ENCODE measurements at places on chromosomes 1 and 21. TPM values are rescaled to one million over a fixed set of nuclear protein-coding genes. Genes with fewer than 3 reads are reported as not detected.

GRCh38 chr21:40191196-40191595 lies 324.0 kb downstream of the PCP4 start:
- H3K27me3 ChIP-seq: no peaks in the 10 kb centered on the region
- no peak for DNase-seq
- no peaks in the 10 kb centered on the region for H3K4me1 ChIP-seq
- no peaks in the 10 kb centered on the region for H3K36me3 ChIP-seq
- no peak overlapping the region for H3K27ac ChIP-seq
- no peak overlapping the region for H3K4me3 ChIP-seq

DNA sequence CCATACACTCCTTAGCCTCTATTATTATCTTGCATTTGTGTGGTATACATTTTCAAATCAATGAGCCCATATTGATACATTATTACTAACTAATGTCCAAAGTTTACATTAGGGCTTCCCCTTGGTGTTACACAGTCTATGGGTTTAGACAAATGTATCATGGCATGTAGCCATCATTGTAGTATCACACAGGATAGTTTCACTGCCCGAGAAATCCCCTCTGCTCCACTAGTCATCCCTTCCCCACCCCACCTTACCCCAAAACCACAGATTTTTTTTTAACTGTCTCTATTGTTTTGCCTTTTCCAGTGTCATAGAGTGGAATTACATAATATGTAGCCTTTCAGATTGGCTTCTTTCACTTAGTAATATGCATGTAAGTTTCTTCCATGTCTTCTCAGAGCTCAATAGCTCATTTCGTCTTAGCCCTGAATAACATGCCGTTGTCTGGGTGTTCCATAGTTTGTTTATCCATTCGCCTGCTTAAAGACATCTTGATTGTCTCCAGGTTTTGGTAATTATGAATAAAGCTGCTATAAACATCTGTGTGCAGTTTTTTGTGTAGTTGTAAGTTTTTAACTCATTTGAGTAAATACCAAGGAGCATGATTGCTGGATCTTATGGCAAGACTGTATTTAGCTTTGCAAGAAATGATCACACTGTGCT lies 86.4 kb upstream of the LYST start:
- DNase-seq: no peak
- H3K27ac ChIP-seq: no peak overlapping the region
- no peak overlapping the region for H3K4me3 ChIP-seq
- peaks cover 12% of the 10 kb centered on the region for H3K4me1 ChIP-seq

- peaks cover 4% of the 10 kb centered on the region for H3K27me3 ChIP-seq
- H3K27ac ChIP-seq: no peak overlapping the region
- no peak overlapping the region for H3K4me3 ChIP-seq
- DNase-seq: no peak
- H3K4me1 ChIP-seq: no peaks in the 10 kb centered on the region
- no peaks in the 10 kb centered on the region for H3K36me3 ChIP-seq
Measured at GRCh38 chr1:201318504-201319340, 35.4 kb downstream of the PKP1 start.

DNA sequence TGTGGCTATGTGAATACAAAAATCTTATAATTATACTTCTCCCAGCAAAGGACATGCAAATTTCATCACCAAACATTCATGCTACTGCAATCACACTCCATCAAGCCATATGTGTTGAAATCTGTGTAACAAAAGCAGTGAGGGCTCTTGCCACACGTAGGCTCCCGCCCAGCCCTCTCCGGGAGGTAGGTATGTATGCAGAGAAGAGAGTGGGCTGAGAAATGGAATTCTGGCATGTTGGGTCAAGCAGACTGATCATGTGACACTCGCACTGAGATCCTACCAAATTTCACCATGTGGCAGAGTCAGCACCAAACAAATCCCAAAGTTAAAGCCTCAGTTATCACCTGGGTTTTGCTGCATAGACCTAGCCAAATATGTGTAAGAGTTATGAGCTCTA lies 49.7 kb downstream of the APP start:
- no peak overlapping the region for H3K4me3 ChIP-seq
- no peak for DNase-seq
- no peak overlapping the region for H3K27ac ChIP-seq

DNA sequence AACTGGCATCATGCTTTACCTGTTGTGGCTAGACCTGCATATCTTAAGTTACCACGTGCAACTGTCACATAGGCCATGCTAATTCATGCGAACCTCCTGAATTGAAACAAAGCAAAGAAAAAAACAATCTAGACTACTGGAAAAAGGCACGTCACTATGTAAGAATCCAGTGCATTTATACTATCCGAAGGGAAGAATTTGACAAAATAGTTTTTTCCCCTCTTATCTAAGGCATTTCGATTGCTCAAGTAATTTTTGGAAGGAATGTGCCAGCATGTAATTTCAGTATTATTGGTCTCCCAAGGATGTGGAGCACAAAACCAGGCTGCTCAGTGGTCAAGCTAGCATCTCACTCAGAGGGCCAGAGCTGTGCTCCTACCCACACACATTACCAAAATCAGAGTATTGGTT lies 31.5 kb upstream of the C1orf198 start:
- H3K36me3 ChIP-seq: no peaks in the 10 kb centered on the region
- no peak overlapping the region for H3K27ac ChIP-seq
- no peaks in the 10 kb centered on the region for H3K4me1 ChIP-seq
- no peak for DNase-seq
- no peak overlapping the region for H3K4me3 ChIP-seq

- H3K27me3 ChIP-seq: no peaks in the 10 kb centered on the region
- no peaks in the 10 kb centered on the region for H3K36me3 ChIP-seq
- no peak for DNase-seq
Measured at GRCh38 chr1:15965228-15965767, 10.6 kb downstream of the ZBTB17 start.

GRCh38 chr1:70455291-70455690 lies 44.2 kb downstream of the CTH start:
- no peak overlapping the region for H3K27ac ChIP-seq
- no peaks in the 10 kb centered on the region for H3K36me3 ChIP-seq
- H3K4me1 ChIP-seq: no peaks in the 10 kb centered on the region
- H3K27me3 ChIP-seq: no peaks in the 10 kb centered on the region

DNA sequence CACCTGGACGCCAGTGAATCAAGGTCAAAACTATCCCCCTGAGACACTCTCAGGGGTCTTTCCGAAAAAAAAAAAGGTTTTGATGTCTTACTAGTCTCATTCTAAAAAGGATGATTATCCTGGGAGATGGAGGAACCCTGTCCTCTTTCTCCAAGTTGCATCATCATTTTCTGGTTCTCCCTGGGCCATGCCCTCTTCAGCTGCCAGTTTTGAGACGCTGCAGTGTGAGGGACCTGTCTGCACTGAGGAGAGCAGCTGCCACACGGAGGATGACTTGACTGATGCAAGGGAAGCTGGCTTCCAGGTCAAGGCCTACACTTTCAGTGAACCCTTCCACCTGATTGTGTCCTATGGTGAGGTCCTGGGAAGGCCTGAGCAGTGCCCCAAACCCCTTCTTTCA lies 3.5 kb downstream of the FCRLA start:
- no peak overlapping the region for H3K27ac ChIP-seq
- H3K36me3 ChIP-seq: no peaks in the 10 kb centered on the region
- DNase-seq: no peak
- no peaks in the 10 kb centered on the region for H3K27me3 ChIP-seq
- 0 out of 2 replicates have a peak, but pooled peaks cover 4% of the 10 kb centered on the region for H3K4me1 ChIP-seq

GRCh38 chr1:7538033-7538432 lies 233.1 kb upstream of the VAMP3 start:
- H3K4me1 ChIP-seq: no peaks in the 10 kb centered on the region
- no peak overlapping the region for H3K27ac ChIP-seq
- DNase-seq: no peak
- no peak overlapping the region for H3K4me3 ChIP-seq
- H3K27me3 ChIP-seq: peaks cover 57% of the 10 kb centered on the region
- no peaks in the 10 kb centered on the region for H3K36me3 ChIP-seq

DNA sequence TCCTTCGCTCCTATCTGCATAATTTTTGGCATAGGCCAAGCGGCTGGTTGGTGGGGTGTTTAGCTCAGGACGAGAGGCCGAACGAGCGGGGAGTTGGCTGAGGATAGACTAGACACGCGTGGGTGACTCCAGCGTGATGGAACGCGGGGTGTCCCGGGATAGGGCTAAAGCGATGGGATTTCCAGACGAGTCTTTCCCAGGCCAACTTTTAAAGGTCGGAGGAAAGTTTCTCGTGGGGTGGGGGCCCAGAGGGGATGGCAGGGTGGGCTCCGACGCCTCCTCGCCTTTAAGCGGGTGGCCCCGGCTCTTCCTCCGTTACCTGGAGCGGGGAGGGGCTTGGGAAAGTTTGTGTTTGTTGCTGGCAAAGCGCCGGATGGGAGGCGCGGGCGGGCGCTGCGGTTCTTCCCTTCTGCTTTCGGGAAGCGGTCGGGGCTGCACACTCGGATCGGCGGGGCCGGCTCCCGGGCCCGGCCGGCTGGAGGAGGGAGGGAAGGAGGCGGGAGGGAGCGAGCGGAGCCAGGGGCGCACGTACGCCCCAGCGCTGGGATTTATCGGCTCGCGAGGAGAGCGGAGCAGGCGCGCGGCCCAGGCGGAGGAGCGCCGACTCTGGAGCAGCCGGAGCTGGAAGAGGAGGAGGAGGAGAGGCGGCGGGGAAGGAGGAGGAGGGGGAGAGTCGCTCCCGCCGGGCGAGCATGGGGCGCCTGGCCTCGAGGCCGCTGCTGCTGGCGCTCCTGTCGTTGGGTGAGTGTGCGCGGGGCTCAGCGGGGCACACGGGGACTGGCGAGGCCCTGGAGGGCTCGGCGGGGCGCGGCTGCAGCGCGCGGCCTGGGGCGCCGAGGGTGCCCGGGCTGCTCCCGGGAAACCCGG lies at the start of gene PTGFRN:
Gene PTGFRN, plus strand, starts transcription at position 405 of the 867 bp plus-strand sequence. Its CDS starts 288 bp downstream, at position 693.
- H3K4me1 ChIP-seq: peaks cover 56% of the 10 kb centered on the region
- H3K36me3 ChIP-seq: no peaks in the 10 kb centered on the region
- H3K27ac ChIP-seq: peak within 1 kb of the TSS; percentile 21
- peak within 1 kb of the TSS; percentile 77 for H3K4me3 ChIP-seq
- H3K27me3 ChIP-seq: no peaks in the 10 kb centered on the region

SPRR2E gene
- total RNA-seq: not detected

NFASC gene
- total RNA-seq: not detected

LYPD8 gene
- total RNA-seq: 1.4 TPM

EXOC8 gene
- 11.2 TPM for total RNA-seq

ATP1A4 gene
- not detected for total RNA-seq
